ENCODE measurements at places on chromosomes 2 and 18.

DNA sequence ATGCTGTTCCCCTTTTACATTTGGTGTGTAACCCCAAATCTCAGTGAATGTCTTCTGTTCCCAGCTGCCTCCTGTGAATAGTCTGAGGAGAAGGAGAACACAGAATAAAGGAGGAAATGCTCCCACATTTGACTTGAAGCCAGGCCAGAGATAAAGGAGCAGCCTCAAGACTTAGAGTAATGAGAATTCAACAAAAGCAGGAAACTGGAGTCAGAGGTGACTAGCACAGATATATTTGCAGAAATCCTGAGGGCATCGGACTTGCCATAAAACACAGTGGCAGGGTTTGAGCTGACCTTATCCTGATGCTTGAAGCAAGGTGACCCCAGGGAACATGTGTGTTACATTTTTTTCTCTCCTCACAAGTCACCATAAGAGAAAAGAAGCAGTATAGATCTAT is 291.4 kb upstream of the RND3 start:
- DNase-seq, result no peak

DNA sequence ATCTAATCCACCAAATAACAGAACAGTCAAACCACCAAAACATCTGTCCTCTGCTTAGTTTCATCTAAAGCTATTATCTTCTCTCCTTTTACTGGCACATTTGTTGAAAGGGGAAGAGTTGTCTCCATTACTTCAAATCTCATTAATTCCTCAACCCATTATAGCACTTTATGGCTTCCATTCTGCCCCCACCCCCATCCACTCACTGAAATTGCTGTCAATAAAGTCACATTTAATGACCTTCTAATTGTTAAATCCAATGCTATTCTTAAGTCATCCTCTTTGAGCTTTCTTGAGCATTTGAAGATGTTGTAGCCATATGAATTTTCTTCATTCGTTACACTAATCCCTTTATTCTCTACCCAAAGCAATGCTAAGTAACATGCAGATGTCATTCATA is 5.2 kb downstream of the OXER1 start:
- DNase-seq, result no peak

- no peak for DNase-seq
These were observed 234.0 kb downstream of the HAUS1 start for GRCh38 chr18:46338205-46338604.

DNA sequence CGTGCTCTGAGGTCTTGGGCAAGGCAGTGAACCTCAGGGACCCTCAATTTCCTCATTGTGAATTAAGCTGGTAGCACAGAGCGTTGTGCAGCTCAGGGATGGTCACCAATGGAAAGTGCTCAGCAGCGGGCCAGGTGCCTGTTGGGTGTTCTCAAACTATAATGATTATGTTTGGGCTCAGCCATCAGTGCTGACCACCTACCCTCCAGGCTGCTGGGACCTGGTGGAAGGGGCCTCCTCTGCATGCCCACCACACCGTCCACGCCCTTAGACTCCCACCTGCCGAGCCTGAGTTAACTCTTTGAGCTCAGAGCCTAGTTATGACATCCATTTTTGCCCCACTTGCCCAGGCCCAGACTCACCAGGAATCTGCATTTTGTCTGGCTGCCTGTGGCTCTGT is 35.0 kb downstream of the GLI2 start:
- DNase-seq, result no peak

- no peak for DNase-seq
These were observed 16.8 kb downstream of the RPL31 start for GRCh38 chr2:101018934-101019333.
